Right renal pelvis (tissue), 4 donors: ENCODE measurements at places on chromosomes 2 and 18. TPM values are rescaled to one million over a fixed set of nuclear protein-coding genes. Genes with fewer than 3 reads are reported as not detected.

DNA sequence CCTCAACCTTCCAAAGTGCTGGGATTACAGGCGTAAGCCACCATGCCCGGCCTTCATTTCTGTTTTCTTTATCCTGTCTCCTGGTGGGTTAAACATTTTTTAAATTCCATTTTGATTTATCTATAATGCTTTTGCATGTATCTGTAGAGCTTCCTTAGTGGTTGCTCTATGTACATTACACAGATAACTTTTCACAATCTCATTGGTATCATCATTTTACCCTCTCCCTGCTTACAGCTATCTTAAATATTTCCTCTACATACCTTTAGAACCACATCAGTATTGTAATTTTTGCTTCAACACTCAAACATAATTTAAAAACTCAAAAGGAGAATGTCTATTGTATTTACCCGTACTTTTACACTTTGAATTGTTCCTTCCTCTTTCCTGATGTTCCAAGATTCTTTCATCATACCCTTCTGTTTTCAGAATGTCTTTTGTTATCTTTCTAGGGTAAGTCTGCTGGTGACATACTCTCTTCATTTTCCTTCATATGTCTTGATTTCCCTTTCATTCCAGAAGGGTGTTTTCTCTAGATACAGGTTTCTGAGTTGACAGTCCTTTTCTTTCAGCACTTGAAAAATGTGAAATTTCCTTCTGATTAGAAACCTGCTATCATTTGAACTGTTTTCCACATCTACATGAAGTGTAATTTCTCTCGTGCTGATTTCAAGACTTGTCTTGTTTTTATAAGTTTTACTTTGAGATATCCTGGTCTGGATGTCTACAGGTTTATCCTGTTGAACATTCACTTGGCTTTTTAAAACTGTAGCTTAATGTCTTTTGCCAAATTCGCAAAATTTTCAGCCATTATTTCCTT is 21.9 kb downstream of the PPP3R1 start:
- DNase-seq: no peak

DNA sequence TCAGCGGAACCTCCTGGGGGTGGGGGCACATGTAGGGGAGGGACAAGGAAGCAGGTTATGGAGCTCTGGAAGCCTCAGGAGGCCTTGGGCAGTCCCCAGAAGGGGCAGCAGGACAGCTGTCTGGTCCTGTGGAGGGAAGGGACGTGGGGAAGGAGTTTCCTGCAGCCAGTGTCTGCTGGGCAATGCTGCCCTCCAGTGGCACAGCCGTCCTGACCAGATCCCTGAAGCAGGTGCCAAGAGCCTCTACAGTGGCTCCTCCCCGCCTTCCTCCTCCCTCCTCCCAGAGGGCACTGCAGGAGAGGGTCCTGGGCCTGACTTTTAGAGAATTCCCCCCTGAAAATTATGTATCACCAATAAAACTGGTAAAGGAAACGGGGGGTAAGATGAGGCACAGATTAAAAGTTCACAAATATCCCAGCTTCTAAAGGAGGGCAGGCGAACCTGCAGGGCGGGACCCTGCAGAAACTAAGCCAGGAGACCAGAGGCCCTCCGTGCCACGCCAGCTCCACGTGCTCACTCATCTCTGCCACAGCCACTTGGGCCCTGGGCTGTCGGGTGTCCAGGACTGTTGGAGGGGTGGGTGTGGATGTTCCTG is 258.5 kb downstream of the TWIST2 start:
- DNase-seq: peak; percentile 21

DNA sequence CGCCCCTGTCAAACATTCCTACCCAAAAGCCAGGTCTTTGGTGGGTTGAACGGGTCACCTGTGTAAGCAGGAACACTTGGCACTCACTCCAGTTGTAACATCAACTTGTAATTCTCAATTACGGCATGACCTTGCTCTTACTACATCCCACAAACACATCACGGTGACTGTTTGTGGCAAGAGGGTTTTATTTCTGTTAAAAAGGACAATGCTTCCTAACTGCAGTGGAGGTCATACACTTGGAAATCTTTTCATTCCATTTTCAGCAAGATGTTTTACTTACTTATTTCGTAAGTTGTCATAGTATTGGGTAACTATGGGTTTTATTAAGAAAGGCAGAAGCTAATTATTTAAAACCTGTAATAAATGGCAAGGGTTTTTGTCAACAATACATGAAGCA is 126.1 kb downstream of the ZNF516 start:
- DNase-seq: no peak

DNA sequence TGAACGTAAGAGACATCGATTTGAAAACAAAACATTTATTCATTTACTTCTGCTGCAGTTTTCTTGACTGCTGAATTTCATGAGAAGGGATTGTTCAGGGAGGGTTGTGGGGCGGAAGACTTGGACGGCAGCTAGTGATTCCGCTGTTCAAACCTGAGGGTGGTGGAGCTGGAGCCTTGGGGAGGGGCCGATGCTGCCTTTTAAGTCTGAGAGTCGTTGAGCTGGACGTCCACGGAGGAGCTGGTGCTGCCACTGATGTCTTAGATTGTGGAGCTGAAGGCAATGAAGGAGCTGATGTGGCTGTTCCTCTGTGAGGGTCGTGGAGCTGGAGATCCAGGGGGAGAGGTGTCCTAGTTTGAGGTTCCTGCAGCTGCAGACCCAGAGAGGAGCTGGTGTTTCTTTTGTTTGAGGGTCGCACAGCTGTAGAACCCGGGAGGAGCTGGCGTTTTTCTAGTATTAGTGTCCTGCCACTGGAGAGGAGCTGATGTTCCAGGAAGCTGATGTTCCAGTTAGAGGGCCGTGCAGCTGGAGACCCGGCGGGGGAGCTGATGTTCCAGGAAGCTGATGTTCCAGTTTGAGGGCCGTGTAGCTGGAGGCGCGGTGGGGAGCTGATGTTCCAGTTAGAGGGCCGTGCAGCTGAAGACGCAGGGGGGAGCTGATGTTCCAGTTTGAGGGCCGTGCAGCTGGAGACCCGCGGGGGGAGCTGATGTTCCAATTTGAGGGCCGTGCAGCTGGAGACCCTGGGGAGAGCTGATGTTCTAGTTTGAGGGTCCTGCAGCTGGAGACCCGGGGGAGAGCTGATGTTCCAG is 150.9 kb downstream of the RTP5 start:
- no peak for DNase-seq

DNA sequence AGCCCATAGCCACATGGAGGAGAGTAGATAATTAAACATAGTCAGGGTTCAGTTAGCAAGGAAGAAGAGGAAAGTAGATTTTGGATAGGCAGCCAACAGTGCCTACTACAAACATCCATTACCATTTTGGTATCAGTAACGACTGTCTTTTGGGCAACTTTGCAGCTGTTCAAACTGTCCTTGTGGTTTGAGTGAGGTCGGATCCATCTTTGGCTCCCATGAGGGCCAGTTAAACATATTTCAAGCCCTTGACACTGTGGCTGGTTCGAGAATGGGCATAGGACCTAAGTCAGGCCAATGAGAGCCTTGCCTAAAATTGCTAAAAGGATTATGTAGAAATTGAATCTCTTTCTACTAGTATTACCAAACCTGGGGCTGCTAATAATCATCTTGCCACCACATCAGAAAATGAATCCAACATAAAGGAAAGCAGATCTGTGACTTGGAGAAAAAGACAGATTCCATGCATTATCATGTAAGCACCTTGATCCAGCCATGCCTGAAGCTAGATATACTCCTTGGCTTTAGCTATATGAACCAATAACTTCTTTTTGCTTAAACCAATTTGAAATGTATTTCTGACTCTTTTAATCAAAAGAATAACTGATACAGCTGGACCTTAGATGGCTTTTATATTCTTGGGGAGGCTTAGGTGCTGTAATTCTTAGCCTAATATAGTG is 75.0 kb upstream of the STAM2 start:
- no peak for DNase-seq

- no peak for DNase-seq
These were observed 4.4 kb downstream of the REV1 start for GRCh38 chr2:99485411-99485810.

KLHL29 gene
- 10.7 TPM for polyA plus RNA-seq
